ENCODE measurements at places on chromosomes 11 and 22. TPM values are rescaled to one million over a fixed set of nuclear protein-coding genes. Genes with fewer than 3 reads are reported as not detected.

The CNGA4 gene
- not detected for total RNA-seq

The SIK2 gene
- 32.6 TPM for total RNA-seq

The MFRP gene
- total RNA-seq, result not detected

The OR10D3 gene
- not detected for total RNA-seq

The RBX1 gene
- total RNA-seq, result 45.6 TPM

DNA sequence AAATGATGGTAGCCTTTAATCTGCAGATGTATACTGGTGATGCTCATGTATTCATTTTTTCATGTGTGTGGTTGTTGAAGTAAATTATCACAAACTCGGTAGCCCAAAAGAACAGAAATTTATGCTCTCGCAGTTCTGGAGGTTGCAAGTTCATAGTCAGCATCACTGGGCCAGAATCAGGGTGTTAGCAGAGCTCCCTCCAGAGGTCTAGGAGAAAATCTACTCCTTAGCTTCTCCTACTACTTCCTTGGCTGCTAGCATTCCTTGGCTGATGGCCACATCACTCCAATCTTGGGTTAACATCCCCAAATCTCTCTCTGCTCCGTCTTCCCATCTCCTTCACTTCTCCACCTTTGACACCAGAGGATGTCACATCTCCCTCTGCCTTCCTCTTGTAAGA, 45.3 kb upstream of the GALNT18 start:
- H3K4me3 ChIP-seq, result no peak overlapping the region
- no peaks in the 10 kb centered on the region for H3K36me3 ChIP-seq
- H3K4me1 ChIP-seq, result no peaks in the 10 kb centered on the region
- no peak overlapping the region for H3K27ac ChIP-seq
- H3K27me3 ChIP-seq, result no peaks in the 10 kb centered on the region

DNA sequence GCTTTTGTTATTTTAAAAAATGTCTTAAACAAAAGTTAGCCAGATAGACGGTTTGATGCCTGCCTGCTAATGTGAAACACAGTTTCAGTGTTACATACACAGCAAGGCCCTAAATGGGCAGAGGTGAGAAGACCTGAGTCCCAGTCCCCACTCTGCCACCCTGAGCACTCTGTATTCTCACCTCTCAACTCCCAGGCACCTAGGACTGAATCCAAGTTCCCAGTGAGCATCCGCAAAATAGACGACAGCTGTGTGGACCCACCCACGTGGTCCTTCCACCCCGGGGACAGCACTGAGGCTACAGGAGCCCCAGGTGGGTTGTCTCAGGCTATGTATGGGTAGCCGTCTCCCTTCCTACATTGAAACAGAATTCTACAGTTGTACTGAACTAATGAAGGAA, 111.5 kb downstream of the RPL27A start:
- DNase-seq, result no peak
- no peak overlapping the region for H3K4me3 ChIP-seq
- no peaks in the 10 kb centered on the region for H3K36me3 ChIP-seq
- no peaks in the 10 kb centered on the region for H3K27me3 ChIP-seq

- no peak overlapping the region for H3K4me3 ChIP-seq
- H3K4me1 ChIP-seq, result no peaks in the 10 kb centered on the region
- no peak overlapping the region for H3K27ac ChIP-seq
Measured at GRCh38 chr22:44214764-44215163, 34.0 kb downstream of the PARVG start.

- no peaks in the 10 kb centered on the region for H3K4me1 ChIP-seq
- H3K27ac ChIP-seq, result no peak overlapping the region
- no peak overlapping the region for H3K4me3 ChIP-seq
Measured at GRCh38 chr11:127383026-127383425, 382.5 kb upstream of the KIRREL3 start.

GRCh38 chr22:23836692-23837495, 1.9 kb downstream of the DERL3 start:
- peaks cover 12% of the 10 kb centered on the region for H3K4me1 ChIP-seq
- no peak overlapping the region for H3K27ac ChIP-seq
- H3K4me3 ChIP-seq, result no peak overlapping the region
- H3K27me3 ChIP-seq, result no peaks in the 10 kb centered on the region

GRCh38 chr11:27357250-27357649, 5.8 kb downstream of the CCDC34 start:
- no peak overlapping the region for H3K4me3 ChIP-seq
- H3K4me1 ChIP-seq, result peaks cover 5% of the 10 kb centered on the region
- H3K36me3 ChIP-seq, result no peaks in the 10 kb centered on the region
- H3K27me3 ChIP-seq, result no peaks in the 10 kb centered on the region
- no peak for DNase-seq

GRCh38 chr11:117412653-117413275, 85.1 kb downstream of the CEP164 start:
- no peak overlapping the region for H3K27ac ChIP-seq
- no peaks in the 10 kb centered on the region for H3K27me3 ChIP-seq
- peaks cover 29% of the 10 kb centered on the region for H3K36me3 ChIP-seq
- no peak overlapping the region for H3K4me3 ChIP-seq
- no peaks in the 10 kb centered on the region for H3K4me1 ChIP-seq

- H3K4me3 ChIP-seq, result no peak overlapping the region
- H3K27me3 ChIP-seq, result no peaks in the 10 kb centered on the region
- H3K36me3 ChIP-seq, result peaks cover 68% of the 10 kb centered on the region
- no peaks in the 10 kb centered on the region for H3K4me1 ChIP-seq
- no peak overlapping the region for H3K27ac ChIP-seq
- no peak for DNase-seq
Measured at GRCh38 chr11:104944076-104944475, 24.3 kb downstream of the CASP4 start.

DNA sequence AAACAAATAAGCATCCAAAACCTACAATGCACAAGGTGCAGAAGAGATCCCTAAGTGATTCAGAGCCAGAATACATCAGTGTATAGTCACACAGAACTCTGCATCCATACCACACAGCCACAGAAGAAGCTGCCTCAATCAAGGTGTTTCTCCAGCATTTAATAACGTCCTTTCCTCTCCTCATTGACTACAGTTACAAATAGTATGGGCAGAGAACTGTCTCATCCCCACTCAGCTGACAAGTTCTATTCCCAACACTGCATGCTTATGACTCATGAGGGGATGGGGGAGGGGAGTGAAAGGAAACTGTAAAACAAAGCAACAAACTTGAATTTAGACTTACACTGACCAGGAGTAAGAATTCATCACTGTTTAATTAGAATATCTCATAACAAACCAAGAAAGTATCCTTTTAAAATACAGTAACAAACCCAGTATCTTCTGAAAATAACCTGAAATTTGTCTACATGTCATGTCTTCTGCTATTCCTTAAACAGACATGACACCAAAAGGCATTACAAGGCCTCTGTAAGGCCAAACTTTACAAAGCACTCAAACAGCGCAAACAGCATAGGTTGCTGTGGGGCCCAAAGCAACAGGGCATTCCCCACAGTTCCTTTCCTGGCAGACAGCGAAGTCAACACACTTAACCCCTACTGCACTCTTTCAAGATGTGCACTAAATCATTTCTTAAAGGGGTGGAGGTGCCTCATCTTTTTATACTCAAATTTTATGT, 29.3 kb downstream of the CELF1 start:
- H3K27ac ChIP-seq, result peak overlapping the region; percentile 70
- H3K36me3 ChIP-seq, result no peaks in the 10 kb centered on the region
- no peak for DNase-seq
- peaks cover 65% of the 10 kb centered on the region for H3K4me1 ChIP-seq

GRCh38 chr22:46379066-46379930, 43.8 kb downstream of the TRMU start:
- peak overlapping the region; percentile 80 for H3K27ac ChIP-seq
- peaks cover 5% of the 10 kb centered on the region for H3K4me1 ChIP-seq
- no peaks in the 10 kb centered on the region for H3K36me3 ChIP-seq
- DNase-seq, result no peak
- H3K4me3 ChIP-seq, result no peak overlapping the region
- no peaks in the 10 kb centered on the region for H3K27me3 ChIP-seq

- DNase-seq, result no peak
- H3K27me3 ChIP-seq, result no peaks in the 10 kb centered on the region
- H3K4me1 ChIP-seq, result no peaks in the 10 kb centered on the region
Measured at GRCh38 chr11:17588721-17589120, 41.7 kb downstream of the OTOG start.

DNA sequence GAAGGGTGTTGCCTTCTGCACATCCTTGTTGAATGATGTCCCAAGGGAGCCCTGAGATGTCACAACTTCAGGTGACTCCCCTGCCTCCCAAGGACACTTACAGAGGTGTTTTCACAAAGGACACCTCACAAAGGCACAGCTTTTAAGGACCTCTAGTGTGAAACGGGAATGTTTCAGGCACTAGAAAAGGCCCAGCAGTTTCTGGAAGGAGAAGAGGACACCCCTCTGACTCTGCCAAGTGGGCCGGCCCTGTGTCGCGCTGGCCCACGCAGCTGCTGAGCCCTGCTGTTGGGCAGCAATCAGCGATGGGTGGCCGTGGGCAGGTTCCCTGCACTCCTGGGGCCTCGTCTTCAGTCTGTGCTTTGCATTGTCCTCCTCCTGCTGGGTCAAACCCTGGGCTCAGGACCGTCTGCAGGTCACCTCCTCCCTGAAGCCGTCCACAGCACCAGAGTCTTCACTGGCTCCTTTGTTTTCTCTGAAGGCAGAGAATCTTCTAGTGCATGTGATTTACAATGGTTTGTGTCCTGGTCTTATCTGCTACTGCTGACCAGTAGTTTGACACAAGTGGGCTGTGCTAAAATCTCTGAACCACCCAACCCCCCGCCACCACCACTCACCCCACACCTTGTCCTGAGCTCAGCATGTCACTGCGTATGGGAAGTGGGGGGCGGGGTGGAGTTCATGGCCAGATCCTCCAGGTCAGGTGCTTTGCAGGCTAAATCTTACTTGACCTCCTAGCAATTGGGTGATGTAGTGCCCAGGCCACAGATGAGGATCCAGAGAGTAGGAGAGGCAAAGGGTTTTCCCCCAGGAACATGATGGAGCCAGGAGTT, 3.2 kb downstream of the LINC01488 start:
- H3K4me1 ChIP-seq, result no peaks in the 10 kb centered on the region
- H3K27me3 ChIP-seq, result no peaks in the 10 kb centered on the region
- no peaks in the 10 kb centered on the region for H3K36me3 ChIP-seq
- H3K4me3 ChIP-seq, result no peak overlapping the region
